ENCODE measurements at places on chromosomes 7 and 10.

- no peak for DNase-seq
Observed at GRCh38 chr7:18315241-18315640, 180.3 kb upstream of the HDAC9 start.

GRCh38 chr7:126493801-126494200 lies 758.9 kb downstream of the GRM8 start:
- DNase-seq = no peak

DNA sequence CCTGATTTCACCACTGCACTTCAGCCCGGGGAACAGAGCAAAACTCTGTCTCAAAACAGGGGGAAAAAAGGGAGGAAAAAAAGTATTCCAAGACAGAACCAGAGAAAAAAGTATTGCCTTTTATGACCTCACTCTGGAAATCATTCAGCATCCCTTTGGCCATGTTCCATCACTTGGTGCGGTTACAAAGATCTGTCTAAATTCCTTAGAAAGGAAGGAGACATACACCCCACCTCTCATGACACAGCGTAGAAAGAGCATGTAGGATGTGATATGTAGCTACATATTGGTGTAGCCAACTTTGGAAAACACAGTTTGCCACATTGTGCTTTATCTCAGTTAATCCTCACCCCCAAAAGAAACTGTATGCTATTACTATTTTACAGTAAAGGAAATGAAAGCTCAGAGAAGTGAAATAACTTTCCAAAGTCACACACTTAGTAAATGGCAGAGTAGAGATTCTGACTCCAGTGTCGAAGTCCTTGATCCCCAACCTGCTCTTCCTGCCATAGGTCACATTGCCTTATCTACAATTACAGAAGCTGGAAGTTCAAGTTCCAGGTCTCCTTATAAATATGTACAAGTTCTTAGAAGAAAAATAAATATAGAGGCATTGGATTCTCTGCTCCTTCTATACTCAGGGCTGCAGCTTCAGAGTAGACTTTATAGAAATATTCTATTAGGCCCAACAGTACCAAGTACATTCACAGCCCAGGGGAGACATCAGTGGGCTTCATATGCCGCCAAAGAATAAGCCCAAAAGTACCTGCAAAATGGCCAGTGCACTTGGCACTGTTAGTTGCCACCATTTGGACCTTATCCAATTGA lies 91.6 kb upstream of the KMT2E start:
- DNase-seq = no peak

GRCh38 chr7:36598054-36598674 lies 126.1 kb downstream of the AOAH start:
- no peak for DNase-seq

GRCh38 chr7:113246738-113247137 lies 128.4 kb upstream of the SMIM30 start:
- no peak for DNase-seq

DNA sequence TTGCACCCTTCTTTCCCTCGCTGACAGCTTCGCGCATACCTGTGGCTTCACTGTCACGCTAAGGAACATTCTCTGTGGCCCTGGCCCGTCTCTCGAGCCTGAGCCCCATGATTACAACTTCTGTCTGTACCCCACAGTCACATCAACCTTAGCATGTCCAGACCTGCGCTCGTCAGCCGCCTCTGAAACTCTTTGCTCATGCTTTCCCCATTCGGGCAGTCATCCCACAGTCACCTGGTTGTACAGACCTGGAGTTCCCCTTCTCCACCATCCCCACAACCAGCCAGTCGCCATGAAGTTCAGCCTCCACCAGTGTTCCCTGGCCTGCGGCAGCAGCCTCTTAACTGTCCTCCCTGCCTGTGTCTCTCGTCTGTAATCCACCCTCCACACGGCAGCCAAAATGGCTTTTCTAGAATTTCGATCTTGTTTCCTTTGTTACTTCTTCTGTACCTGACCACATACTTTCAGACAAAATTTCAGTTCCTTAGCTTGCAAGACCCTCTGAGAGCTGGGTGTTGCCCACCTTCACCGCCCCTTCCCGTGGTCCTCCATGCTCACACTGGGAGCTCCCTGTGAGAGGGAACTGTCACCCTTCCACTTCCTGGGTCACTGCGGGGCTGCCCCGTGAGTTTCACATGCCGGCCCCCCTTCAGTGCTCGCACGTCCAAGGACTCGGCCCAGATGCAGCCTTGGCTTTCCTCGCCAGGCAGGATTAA lies 229.2 kb downstream of the CELF2 start:
- no peak for DNase-seq

- no peak for DNase-seq
Observed at GRCh38 chr7:115410972-115411686, 489.2 kb downstream of the MDFIC start.

DNA sequence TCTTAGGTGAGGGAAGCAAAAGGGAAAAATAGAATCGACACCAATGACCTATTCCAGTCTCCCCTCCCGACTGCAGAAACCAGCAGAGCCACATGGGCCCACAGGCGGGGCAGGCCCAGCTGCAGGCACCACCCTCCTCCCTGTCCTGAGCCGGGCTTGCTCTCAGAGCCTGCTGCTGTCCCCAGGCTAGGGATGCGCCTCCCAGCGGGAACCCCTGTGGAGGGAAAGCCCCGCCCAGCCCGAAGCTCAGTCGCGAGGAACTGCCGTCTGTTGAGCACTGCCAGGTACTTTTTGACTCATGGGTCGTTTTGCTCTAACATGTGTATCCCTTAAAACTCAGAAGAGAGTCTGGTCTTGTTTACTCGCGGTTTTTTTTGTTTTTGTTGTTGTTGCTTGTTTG lies 124.5 kb upstream of the RET start:
- no peak for DNase-seq

- DNase-seq = no peak
Observed at GRCh38 chr7:154584352-154585252, 418.3 kb downstream of the PAXIP1 start.

GRCh38 chr7:104878577-104878976 lies 135.4 kb upstream of the KMT2E start:
- no peak for DNase-seq

GRCh38 chr10:70693619-70694335 lies 21.5 kb downstream of the ADAMTS14 start:
- DNase-seq = no peak

GRCh38 chr7:80159802-80160201 lies 25.2 kb downstream of the GNAI1 start:
- no peak for DNase-seq

GRCh38 chr7:42233695-42234331 lies 3.2 kb downstream of the GLI3 start:
- DNase-seq = no peak

GRCh38 chr10:11359869-11360268 lies 251.6 kb downstream of the USP6NL start:
- no peak for DNase-seq

- no peak for DNase-seq
Observed at GRCh38 chr7:72080865-72081510, 331.1 kb downstream of the CALN1 start.

DNA sequence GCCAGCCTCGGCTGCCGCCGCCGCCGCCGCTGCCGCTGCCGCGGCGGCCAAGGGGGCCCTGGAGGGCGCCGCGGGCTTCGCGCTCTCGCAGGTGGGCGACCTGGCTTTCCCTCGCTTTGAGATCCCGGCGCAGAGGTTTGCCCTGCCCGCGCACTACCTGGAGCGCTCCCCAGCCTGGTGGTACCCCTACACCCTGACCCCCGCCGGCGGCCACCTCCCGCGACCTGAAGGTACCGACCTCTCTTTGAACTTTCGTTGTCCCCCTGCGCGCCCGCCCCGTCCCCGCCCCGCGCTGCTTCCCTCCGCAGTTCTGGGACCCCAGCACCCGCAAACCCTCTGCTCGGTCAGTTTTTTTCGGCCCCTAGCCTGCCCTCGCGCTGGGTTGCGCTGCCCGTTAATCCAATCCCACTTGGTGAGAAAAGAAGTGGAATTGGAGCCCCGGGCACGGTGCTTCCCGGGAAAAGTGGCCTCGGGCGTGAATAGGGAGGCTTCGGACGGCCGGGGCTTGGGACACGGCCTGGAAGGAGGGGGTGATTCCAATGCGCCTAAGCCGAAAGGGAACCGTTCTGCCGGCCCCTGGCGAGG lies 543 bp downstream of the HMX3 start:
- no peak for DNase-seq

- no peak for DNase-seq
Observed at GRCh38 chr7:83778073-83778443, 129.1 kb upstream of the SEMA3E start.

GRCh38 chr10:69479240-69480067 lies 28.2 kb downstream of the TSPAN15 start:
- DNase-seq = no peak

- no peak for DNase-seq
Observed at GRCh38 chr10:100912013-100912604, 654 bp upstream of the SLF2 start.

DNA sequence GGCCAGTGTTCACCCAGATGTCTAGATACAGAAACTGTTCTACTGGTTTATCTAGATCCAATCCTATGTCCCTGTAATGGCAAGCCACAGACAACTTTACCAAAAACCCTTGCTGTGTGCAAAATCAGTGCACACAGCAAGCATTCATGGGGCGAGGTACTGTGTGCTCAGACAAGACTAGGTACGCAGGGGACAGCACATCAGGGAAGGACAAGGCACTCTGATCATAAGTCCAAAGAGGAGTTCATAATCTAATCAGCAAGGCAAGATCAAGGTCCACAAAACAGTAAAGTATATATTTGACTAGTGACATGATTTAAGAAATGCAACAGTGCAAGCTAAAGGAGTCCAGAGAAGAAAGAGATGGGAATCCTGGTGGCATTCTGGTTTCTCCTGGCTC lies 25.9 kb downstream of the KCNMA1 start:
- no peak for DNase-seq

GRCh38 chr10:98195120-98195519 lies 60.7 kb downstream of the R3HCC1L start:
- no peak for DNase-seq

GRCh38 chr10:71962901-71963300 lies 1.3 kb upstream of the CHST3 start:
- no peak for DNase-seq

GRCh38 chr7:75048435-75049379 lies 24.9 kb downstream of the RCC1L start:
- no peak for DNase-seq

GRCh38 chr10:490891-491571 lies 198.4 kb downstream of the DIP2C start:
- no peak for DNase-seq

DNA sequence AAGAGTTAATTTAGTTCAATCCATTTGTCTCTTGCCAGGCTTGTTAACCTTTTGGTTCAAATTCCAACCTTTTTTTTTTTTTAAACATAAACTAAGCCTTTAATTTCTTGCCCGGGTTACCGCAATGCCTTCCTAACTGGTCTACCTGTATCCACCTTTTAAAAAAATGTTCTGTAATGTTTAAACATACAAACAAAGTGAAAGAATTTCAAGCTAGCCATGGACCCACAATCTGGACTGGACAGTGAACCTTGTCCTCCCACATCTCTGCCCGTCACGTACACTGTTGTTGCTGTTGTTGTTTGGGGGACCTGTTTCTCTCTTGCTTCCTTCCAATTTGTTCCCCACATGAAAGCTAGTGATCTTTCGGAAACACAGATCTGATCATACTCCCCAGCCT lies 724.7 kb upstream of the AUTS2 start:
- DNase-seq = no peak

GRCh38 chr10:123141791-123142700 lies 5.9 kb upstream of the HMX2 start:
- DNase-seq = no peak

DNA sequence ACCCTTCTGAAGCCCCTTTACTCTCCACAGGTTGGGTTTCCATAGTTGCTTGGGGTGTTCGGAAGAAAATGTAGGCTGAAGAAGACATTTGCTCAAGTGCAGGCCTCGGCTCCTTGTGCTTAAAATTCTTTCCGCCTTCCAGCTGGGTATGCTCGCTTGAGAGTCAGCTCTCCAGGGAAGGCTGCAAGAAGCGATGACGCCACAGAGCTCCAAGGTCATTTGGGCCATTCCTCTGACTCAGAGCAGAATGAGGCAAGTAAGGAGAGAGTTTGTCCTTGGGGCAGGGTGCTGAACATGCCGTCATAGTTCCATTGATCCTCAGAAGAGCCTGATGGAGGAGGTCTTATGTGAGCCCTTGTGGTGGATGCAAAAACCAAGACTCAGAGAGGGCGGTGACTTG lies 27.4 kb upstream of the HSPA12A start:
- no peak for DNase-seq

GRCh38 chr10:26790221-26790995 lies 70.3 kb downstream of the ABI1 start:
- no peak for DNase-seq

DNA sequence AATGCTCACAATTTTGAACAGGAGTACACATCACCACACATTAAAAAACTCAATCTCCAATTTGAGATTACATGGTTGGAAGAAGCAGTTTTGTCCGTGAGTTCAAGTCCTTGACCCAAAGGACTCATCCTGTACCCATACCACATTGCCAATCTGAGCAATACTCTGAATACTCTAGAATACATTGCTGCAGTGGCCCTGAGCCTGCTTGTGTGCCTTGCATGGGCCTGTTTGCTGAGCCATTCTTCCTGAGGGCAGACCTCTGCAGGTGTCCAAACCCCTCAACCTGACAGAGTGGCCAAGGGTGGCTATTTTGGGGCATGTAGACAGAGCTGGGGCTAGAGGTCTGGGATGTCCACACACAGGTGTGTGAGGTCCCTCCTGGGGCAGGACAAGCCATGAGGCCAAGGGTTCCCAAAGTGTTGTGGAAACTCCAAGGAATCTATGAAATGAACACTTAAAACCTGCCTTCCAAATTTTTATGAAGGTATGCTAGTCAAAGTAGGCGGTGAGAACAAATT lies 15.5 kb downstream of the AGMO start:
- no peak for DNase-seq

DNA sequence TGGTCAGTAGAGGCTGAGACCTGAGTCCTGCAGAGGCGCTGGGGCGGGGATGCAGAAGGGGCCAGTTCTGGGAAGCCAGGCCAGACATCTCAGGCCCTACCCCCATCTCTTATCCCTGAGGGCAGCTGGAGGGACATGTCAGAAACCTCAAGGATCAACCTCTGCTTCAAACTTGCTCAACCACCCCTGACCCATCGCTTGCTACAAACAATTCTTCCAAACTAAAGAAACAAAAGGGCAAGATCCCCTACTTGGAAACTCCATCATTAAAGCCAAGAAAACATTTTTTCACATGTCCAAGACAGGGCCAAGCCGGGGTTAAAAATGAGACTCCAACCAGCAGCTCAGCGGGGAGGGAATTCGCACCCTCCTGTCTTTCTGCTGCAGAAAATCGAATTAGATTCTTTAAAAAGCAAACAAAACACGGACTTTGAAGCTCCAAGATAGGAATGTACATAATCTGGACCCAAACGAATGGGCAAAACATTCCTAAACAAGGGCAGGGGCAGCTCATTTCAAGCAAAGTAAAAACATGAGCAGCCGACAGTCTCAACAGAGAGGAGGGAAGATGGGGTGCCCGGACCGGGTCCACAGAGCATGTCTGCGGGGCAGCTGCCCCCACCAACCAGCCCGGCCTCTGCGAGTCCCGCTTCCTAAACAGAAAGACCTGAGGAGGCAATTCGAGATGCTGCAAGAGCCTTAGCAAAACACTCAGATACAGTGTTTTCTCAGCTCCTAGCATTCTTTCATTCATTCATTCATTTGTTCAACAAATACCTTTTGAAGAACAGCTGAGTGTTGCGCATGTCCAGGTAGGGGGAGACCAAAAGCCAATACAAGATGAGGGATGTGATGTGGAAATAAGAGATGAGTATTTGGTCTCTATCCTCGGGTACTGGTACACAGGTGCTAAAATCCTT lies 44.8 kb downstream of the CHST15 start:
- DNase-seq = no peak

GRCh38 chr10:10734356-10735064 lies 283.2 kb upstream of the CELF2 start:
- no peak for DNase-seq

- no peak for DNase-seq
Observed at GRCh38 chr7:106089647-106090046, 22.5 kb downstream of the SYPL1 start.
